ENCODE measurements at places on chromosomes 11 and 22.

DNA sequence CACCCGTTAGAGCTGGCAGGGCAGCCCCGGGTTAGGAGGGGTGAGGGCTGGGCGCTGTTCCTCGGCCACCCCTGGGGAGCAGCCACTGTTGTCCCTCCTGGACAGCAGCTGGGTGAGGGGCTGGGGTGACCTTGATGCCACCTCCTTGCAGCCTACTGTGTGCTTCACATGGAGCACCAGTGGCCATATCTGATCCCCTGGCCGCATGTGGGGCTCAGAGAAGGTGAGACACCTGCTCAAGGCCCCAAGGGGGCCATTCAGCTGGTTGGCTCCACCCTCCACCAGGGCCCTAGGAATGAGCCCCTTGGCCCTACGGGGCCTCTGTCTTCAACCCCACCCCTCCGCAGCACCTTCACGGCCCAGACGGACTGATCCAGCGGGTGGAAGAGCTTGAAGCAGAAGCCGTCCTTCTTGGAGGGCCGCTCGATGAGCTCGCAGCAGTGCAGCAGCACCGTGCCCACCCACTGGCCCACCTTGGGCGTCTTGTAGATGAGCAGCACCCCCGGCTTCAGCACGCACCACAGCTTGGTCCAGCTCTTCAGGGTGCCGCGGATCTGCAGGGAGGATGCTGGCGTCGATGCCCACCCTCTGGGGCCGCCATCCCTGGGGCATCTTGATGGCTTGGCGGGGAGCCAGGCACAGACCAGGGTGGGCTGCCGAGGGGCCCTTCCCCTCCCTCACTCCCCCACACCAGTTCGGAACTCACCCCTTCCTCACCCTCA is 44.9 kb downstream of the OSBPL5 start:
- DNase-seq = no peak

DNA sequence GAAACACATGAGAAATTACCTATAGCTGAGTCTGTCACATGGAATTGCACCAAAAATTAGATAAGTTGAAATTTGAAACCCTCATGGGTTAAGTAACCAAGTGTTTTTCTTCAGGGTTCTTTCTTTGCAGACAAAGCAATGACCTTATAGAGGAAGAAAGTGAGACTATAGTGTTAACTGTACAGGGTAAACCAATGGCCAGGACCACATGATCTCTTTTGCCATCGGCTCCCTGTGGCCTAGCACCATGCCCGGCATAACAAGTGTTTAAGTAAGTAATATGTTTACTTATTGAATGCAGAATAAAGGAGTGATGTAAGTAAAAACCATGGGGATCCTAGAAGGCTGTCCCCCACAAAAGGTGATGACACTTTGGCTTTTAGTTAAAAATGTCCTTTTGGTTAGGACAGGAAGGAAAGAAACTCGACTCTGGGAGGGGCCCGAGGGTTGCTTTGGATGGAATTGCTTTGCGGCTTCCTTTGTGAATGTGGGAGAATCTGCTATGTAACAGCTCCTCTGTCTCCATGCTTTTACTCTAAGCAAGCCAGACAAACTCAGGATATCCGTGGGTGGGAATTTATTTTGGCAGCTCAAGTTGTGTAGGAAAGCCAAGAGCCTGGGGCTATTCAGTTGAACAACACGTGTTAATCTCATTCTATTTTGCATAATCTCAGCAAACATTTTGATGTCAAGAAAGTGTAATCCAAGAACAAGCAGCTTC is 454.7 kb downstream of the INSC start:
- DNase-seq = peak; percentile 78

DNA sequence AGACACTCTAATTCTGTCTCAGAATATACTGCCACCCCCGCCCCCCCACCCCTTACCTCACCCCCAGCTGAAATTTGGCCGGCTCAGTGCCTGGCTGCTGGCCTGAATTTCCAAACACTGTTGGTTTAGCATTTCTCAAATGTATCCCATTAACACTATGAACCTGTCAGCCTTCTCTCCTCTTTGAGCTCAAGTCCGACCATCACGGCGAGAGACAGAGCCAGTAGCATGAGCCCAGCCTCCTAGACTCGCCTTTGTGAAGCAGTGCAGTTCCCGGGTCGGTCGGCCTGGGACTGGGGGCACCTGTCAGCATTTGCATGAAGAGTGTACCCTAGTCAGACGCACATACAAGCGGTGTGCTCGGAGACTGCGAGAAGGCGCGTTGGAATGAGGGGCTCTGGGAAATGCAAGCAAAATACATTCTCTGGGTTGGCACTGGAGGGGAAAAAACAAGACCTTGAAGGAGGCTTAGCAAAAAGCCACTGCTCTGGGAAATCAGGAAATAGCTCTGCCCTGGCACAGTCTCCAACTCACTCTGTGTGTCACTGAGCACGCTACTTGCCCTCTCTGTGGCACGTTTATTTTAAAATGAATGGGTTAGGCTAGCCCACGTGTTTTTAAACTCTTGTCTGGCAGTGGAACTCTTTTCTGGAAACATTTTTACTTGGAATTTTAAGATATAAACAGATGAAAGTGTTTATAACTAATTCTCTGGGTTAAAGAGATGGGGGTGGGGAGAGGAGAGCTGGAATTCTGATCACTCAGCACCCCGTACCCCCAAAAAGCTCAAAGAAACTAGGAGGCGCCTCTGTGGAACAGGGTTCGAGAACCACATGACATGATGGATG is 108.3 kb downstream of the TIMP3 start:
- no peak for DNase-seq

- no peak for DNase-seq
Observed at GRCh38 chr11:108289699-108290098, 66.8 kb downstream of the ATM start.

DNA sequence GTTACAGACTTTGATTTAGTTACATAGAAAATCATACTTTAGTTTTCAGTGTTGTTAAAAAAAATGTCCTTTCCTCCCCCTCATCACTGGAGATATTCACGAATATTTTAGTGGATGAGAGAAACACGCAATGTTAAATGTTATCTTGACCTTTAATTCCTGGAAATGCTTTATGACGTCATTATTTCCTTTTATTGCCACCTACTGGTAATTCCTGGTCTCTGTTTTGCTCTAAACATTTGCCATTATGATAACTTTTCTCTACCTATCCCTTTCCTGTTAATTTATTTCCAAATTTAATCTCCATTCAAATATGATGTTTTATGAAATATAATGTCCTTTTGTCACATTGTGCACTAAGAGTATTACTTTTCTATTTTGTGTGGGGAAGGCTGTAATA is 770.6 kb downstream of the FAM181B start:
- DNase-seq = no peak

DNA sequence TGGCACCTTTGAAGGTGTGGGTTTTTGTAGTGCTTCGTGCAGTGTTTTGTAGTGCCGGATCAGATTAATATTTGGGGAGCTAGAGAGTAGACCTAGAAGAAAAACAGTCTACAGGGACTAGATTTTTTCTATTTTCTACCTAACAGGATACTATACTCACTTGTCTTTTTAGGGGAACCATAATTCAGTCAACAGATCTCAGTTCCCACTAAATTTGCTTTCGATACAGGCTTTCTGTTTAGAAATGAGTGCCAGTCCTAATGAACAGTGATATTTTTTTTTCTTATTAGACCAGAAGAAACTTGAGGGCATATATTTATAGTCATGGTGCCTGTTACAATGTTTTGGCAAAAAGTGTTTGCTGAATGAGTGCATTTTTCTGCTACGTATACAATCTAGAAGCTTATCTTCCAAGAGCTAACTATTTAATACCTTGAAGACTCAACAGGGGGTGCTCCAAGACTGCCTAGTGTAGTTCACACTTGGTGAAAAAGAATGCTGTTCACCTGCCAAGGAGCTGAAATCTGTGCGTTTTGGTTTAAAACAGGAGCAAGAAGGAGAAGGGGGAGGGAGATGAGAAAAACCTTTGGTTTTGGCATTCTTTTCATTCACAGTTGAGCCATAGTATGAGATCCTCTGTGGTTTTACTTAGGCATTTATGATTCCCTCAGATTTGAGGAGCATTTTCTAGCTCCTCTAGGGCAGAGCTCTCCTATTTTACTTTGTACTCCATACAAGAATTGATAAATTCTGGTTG is 44.9 kb upstream of the VSTM5 start:
- peak; percentile 45 for DNase-seq

- peak; percentile 70 for DNase-seq
Observed at GRCh38 chr11:33857933-33858371, 33.9 kb downstream of the LMO2 start.

DNA sequence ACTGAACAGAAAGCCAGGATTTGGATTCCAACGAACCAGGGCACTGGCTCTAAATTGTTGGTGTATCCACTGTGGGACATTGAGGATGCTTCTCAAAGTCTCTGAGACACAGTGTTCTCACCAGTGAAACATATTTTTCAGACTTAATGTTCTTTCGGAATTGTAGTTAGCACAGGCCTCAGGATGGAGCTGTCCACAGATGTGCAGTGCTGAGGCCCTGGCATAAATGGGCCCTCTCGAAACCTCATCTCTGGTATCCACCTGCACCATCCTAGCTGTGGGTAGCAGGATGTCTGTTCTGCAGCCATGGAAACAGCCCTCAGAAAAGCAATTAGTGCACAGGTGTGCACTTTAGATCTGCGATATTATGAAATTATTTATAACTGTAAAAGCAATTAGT is 656.8 kb downstream of the TBC1D22A start:
- peak; percentile 29 for DNase-seq

- DNase-seq = no peak
Observed at GRCh38 chr11:110808248-110808647, 96.0 kb upstream of the ARHGAP20 start.

GRCh38 chr22:20536590-20537324 is 29.3 kb downstream of the MED15 start:
- no peak for DNase-seq

GRCh38 chr11:44884056-44884455 is 66.6 kb downstream of the TP53I11 start:
- DNase-seq = no peak

GRCh38 chr22:43131773-43132501 is 11.3 kb downstream of the MCAT start:
- no peak for DNase-seq

DNA sequence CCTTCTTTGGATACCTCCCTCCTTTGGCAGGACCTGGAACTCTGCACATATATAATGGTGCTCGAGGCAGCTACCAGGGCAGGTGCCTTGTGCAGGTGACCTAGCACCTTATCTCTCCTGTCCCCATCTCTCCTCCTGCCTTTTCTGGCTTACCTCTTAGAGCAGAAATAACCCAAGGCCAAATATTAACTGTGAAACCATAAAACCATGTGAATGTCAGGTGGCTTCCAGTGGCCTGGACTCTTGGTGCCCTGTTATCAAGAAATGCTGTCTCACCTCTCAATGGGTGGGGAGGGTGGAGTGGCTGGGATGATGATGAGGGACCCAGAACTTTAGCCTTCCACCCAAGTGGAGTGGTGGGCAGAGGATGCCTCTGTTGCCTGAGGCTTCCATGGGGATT is 42.9 kb downstream of the YWHAH start:
- DNase-seq = no peak

DNA sequence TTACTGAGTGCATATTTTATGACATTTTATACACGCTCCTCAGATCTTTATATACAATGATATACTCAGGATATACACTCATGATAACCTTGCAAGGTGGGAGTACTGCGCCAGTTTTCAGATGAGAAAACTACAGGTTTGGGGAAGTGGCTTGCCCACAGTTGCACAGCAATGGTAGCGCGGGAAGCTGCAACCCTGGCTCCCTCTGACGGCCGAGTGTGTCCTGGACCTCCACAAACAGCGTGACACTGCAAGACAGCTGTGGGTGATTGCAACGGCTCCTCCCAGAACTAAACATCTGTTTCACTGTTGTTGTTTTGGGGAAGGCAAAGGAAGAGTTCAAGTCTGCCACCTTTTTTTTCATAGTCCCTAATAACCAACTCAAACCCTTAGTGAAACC is 47.0 kb downstream of the PACSIN2 start:
- DNase-seq = peak; percentile 58

DNA sequence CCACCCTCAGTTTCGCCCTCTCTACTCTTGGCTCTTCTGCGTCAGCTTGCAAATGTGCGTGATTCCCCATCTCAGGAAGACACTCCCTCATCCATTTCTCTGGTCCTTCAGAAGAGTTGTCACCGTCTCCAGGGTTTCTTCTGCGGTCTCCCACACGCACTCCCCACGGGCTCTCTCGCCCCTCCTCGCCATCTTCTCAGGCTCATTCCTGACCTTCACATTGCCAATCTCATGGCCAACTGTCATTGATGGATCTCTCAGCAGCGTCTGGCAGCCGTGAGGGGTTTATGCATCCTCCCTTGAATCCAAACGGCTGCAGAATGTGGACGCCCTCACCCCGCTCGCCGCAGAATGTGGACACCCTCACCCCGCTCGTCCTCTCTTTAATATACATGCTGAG is 10.5 kb downstream of the SYNGR1 start:
- DNase-seq = no peak

- DNase-seq = no peak
Observed at GRCh38 chr11:84833488-84834088, 793.6 kb downstream of the DLG2 start.

- DNase-seq = no peak
Observed at GRCh38 chr11:2213384-2213842, 41.8 kb upstream of the TH start.

- no peak for DNase-seq
Observed at GRCh38 chr22:37797874-37798500, 9.7 kb upstream of the GCAT start.

GRCh38 chr22:29703569-29704195 is 16.1 kb upstream of the CABP7 start:
- no peak for DNase-seq

DNA sequence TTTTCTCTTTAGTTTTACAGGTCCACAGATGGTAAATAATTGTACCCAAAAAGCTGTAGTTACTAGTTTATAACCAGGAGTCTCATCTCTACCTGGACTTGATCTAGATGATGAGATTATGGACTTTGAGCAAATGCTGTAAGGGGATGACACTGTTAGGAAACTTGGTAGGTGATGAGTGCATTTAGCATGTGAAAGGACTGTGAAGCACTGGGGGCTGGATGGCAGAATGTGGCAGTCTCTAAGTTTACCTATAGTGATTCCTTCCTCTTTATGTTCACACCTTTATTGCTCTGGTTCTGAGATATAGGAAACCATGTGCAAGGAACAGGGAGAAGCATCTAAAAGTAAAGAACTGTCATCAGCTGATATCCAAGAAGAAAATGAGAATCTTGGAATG is 230.7 kb upstream of the CHORDC1 start:
- DNase-seq = no peak

Data from hindlimb muscle (tissue), 1 donor.